Effector CD8-positive, alpha-beta T cell (primary cell): ENCODE measurements at places on chromosomes 3 and 15.

GRCh38 chr15:91782221-91782620, 71.3 kb upstream of the SLCO3A1 start:
- DNase-seq, result no peak

DNA sequence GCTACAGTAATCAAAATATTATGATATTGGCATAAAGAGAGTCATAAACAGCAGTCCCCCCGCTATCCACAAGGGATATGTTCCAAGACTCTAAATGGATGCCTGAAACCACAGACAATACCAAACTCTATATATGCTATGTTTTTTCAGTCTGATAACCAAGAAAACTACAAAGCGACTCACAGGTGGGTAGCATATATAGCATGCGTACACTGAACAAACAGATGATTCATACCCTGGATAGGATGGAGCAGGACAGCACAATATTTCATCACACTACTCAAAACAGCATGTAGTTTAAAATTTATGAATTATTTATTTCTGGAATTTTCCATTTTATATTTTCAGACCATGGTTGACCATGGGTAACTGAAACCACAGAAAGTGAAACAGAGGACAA, 87.0 kb upstream of the PPP2R3A start:
- no peak for DNase-seq

GRCh38 chr15:27723821-27724220, 375.3 kb downstream of the OCA2 start:
- DNase-seq, result no peak

DNA sequence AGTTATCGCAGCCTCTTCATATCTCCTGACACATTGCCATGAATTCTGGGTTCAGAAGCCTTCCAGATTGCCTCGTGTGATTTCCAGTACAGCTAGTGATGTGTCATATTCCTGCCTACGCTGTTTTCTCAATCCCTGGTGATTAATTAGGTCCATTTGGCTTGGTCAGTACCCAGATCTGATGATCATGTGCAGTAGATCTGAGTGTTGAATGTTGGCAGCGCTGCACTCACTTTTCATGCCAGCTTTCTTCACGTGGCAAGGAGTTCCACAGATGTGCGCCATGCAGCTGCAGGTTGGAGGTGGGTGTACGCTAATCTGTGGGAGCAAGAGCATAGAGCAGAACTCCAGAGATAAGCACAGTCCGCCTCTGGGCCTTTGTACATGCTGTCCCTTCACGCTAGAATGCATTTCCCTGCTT, 86.9 kb upstream of the COL6A5 start:
- DNase-seq, result no peak

DNA sequence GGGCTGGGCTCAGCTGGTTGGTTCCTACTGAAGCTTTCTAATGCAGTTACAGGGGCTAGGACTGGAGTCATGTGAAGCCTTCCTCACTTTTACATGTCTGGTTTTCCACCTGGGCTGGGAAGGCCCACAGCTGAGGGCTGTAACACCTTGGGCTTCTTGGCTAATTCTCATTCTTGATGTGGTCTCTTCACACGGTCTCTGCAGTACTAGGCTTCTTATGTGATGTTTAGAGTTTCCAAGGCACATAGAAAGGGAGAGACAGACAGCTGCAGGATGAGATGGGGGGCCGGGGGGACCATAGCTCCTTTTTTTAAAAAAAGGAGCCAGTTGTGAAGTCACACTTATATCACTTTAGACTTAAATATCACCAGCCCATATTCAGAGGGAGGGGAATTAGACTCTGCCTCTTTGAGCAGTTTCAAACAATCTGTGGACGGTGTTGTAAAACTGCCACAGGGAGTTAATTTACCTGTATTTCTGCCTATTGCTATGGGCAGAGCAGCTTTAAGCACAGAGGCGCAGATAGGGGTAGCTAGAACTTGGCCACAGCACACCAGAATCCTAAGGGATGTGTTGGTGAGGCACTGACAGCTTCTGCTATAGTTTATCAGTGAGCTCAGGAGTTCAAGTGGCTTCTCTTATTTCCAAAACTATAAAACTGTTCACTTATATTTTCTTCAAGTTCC, 46.7 kb downstream of the NKIRAS1 start:
- no peak for DNase-seq

GRCh38 chr3:97297032-97297431, 467.5 kb upstream of the ARL6 start:
- DNase-seq, result no peak

- DNase-seq, result no peak
Measured at GRCh38 chr3:71881732-71882131, 96.8 kb upstream of the PROK2 start.

- DNase-seq, result no peak
Measured at GRCh38 chr3:61417352-61417751, 144.0 kb upstream of the PTPRG start.

- DNase-seq, result no peak
Measured at GRCh38 chr3:32882603-32883025, 64.8 kb downstream of the TRIM71 start.

GRCh38 chr3:194638991-194639605, 5.9 kb upstream of the TMEM44 start:
- no peak for DNase-seq

GRCh38 chr15:90915808-90916440, 12.8 kb downstream of the MAN2A2 start:
- no peak for DNase-seq

GRCh38 chr3:44072601-44073540, 168.8 kb upstream of the TOPAZ1 start:
- DNase-seq, result no peak

- no peak for DNase-seq
Measured at GRCh38 chr3:71905426-71905825, 120.5 kb upstream of the PROK2 start.

DNA sequence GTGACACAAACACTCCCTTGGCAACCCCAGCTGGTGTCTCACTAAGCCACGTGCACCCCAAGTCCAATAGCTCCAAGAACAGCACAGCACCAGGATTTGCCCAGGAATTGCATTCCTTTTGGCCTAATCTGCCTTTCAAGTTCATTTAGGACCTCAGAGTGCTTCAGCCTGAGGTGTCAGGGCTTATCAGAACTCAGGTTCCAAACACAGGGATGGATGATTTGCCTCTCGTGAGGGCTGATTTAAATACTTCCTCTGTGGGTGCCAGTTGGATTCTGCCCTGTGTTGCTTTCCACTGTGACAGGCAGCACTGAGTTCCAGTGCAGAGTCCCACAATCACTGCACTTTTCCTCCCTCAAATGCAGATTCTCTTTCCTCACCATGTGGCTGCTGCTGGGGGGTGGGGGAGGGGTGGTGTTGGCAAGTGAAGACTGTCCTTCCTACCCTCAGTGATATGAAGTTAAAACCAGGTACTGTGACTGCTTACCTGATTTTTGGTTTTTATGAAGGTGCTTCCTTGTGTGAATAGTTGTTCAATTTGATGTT, 204.3 kb upstream of the STAC start:
- no peak for DNase-seq

DNA sequence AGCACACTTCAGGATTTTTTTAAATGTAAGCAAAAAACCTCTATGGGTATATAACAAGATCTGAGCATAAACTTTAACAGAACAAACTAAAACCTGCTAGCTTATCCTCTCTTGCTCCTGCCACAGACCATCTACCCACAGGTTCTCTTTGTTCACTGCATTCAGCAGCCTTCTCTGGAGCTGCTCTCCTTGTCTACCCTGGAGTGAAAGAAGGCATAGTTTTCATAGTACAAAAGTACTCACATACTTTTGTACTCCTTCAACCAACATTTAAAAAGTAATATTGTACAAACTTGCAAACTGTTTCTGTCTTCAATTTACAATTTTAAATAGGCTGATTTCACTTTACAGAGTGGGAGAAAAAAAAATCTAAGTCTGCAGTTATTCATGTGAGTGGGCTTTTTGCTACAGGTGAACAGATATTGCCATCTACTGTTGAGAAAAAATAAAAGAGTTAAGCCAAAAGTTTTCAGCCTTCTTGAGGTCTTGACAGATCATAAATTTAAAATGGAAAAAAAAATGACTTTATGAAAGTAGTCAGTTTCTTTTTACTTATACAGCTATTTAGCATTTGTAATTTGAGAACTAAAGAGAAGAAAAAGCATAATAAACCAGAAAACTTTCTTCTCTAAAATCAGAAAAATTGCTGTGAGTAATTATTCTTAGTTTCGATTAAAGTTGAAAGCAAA, 20.4 kb downstream of the TERC start:
- DNase-seq, result no peak

GRCh38 chr3:71681224-71681668, 44.0 kb downstream of the EIF4E3 start:
- peak; percentile 1 for DNase-seq

GRCh38 chr3:44924457-44925084, 50.2 kb downstream of the TGM4 start:
- no peak for DNase-seq

- no peak for DNase-seq
Measured at GRCh38 chr15:88571852-88572259, 25.4 kb upstream of the DET1 start.

DNA sequence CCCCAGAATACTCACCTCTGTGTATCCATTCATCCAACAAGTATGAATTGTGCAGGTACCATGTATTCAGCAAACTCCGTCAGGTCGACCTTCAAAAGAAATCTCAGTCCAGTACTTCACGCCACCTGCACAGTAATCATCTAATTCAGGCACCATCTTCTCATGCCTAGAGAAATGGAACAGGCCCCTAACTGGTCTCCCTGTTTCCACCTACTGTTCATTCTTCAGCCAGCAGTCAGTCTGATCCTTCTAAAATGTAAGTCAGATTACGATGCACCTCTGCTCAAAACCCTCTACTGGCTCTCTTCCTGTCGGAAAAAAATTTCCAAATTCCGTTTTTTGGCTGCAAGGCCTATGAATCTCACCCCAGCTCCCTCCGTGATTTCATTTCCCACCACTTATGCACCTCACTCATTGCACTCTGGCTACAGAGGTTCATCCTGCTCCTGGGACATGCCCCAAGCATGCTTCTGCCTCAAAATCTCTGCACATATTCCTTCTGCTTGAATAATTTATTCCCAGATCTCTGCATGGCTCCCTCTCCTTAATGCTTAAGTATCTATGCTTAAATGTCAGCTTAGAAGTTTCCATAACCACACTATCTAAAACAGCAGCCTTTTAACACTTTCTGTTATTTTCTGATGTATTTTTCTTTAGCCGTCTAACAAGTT, 47.5 kb upstream of the PPP2R3A start:
- no peak for DNase-seq

GRCh38 chr3:97949743-97950142, 22.5 kb downstream of the RIOX2 start:
- no peak for DNase-seq

- no peak for DNase-seq
Measured at GRCh38 chr3:72158639-72159326, 373.8 kb upstream of the PROK2 start.

- DNase-seq, result no peak
Measured at GRCh38 chr3:46466871-46467403, 2.2 kb upstream of the LTF start.

GRCh38 chr15:100879061-100879463, 569 bp upstream of the ALDH1A3 start:
- no peak for DNase-seq
